DND-41 (cell line): ENCODE measurements at places on chromosomes 1 and 21.

DNA sequence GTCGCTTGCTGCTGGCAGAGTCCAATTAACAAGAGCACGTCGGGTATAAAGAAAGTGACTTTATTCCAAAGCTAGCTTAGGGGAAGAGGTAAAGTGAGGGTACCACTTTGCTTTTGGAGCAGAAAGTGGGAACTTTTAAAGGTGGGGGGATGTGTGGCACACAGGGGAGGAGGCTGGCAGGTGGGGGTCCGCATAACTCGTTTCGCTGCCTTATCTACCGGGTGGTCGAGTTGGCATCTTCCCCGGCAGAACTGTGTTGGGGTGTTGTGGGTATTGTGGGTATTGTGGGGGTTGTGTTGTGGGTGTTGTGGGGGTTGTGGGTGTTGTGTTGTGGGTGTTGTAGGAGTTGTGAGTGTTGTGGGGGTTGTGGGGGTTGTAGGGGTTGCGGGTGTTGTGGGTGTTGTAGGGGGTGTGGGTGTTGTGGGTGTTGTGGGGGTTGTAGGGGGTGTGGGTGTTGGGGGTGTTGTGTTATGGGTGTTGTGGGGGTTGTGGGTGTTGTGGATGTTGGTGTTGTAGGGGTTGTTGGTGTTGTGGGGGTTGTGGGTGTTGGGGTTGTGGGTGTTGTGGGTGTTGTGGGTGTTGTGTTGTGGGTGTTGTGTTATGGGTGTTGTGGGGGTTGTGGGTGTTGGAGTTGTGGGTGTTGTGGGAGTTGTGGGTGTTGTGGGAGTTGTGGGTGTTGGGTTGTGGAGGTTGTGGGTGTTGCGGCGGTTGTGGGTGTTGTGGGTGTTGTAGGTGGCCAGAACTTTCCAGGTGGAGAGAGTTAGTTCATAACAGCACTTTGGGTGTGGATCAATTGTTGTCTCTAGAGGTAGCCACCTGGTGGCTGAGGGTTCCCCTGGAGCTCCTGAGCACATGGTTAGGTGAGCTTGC, 52.7 kb downstream of the AGPAT3 start:
- H3K4me3 ChIP-seq = no peak overlapping the region
- DNase-seq = no peak
- no peak overlapping the region for H3K27ac ChIP-seq
- peaks cover 18% of the 10 kb centered on the region for H3K4me1 ChIP-seq
- H3K36me3 ChIP-seq = no peaks in the 10 kb centered on the region; the same call in 1 of the 2 replicates

GRCh38 chr1:152566681-152567080, at the start of gene LCE3E:
TSS of gene LCE3E (minus strand) at chr1:152566780. CDS start at chr1:152566208, 572 bp downstream.
- DNase-seq = no peak
- no peaks in the 10 kb centered on the region for H3K27me3 ChIP-seq
- H3K4me3 ChIP-seq = no peak within 1 kb of the TSS
- no peaks in the 10 kb centered on the region for H3K36me3 ChIP-seq

GRCh38 chr1:54442185-54442584, 36.0 kb upstream of the SSBP3 start:
- H3K36me3 ChIP-seq = no peaks in the 10 kb centered on the region
- H3K4me3 ChIP-seq = no peak overlapping the region
- no peak for DNase-seq
- H3K27ac ChIP-seq = no peak overlapping the region
- H3K4me1 ChIP-seq = no peaks in the 10 kb centered on the region

GRCh38 chr1:11071463-11072215, 11.8 kb upstream of the SRM start:
- no peak overlapping the region for H3K27ac ChIP-seq
- H3K4me3 ChIP-seq = no peak overlapping the region
- no peaks in the 10 kb centered on the region for H3K27me3 ChIP-seq

- H3K27me3 ChIP-seq = no peaks in the 10 kb centered on the region
- H3K4me3 ChIP-seq = no peak overlapping the region
- no peaks in the 10 kb centered on the region for H3K36me3 ChIP-seq
- H3K4me1 ChIP-seq = peaks cover 14% of the 10 kb centered on the region
- DNase-seq = no peak
Observed at GRCh38 chr1:107653005-107653404, 312.0 kb downstream of the VAV3 start.
